ENCODE measurements at places on chromosomes 7 and 10. TPM values are rescaled to one million over a fixed set of nuclear protein-coding genes. Genes with fewer than 3 reads are reported as not detected.

- no peak for DNase-seq
Measured at GRCh38 chr10:56622335-56622973, 261.4 kb upstream of the ZWINT start.

GRCh38 chr10:123993534-123994416 is 99.6 kb downstream of the CHST15 start:
- DNase-seq = no peak

- no peak for DNase-seq
Measured at GRCh38 chr10:127649642-127650041, 87.3 kb upstream of the FOXI2 start.

Gene NKX1-2
- total RNA-seq = not detected

Measured in mucosa of descending colon (tissue), 3 donors.